ENCODE measurements at places on chromosomes 6 and 20. TPM values are rescaled to one million over a fixed set of nuclear protein-coding genes. Genes with fewer than 3 reads are reported as not detected.

GRCh38 chr6:128403618-128404444 lies 116.6 kb downstream of the PTPRK start:
- no peak overlapping the region for H3K27ac ChIP-seq
- no peak overlapping the region for H3K4me3 ChIP-seq
- no peak for DNase-seq
- no peaks in the 10 kb centered on the region for H3K27me3 ChIP-seq
- H3K4me1 ChIP-seq, result no peaks in the 10 kb centered on the region

GRCh38 chr6:28251661-28252008 lies 434 bp downstream of the ZKSCAN4 start:
- H3K4me3 ChIP-seq, result peak overlapping the region; percentile 95
- DNase-seq, result no peak
- peaks cover 2% of the 10 kb centered on the region for H3K27me3 ChIP-seq
- peaks cover 32% of the 10 kb centered on the region for H3K36me3 ChIP-seq
- H3K27ac ChIP-seq, result peak overlapping the region; percentile 80

DNA sequence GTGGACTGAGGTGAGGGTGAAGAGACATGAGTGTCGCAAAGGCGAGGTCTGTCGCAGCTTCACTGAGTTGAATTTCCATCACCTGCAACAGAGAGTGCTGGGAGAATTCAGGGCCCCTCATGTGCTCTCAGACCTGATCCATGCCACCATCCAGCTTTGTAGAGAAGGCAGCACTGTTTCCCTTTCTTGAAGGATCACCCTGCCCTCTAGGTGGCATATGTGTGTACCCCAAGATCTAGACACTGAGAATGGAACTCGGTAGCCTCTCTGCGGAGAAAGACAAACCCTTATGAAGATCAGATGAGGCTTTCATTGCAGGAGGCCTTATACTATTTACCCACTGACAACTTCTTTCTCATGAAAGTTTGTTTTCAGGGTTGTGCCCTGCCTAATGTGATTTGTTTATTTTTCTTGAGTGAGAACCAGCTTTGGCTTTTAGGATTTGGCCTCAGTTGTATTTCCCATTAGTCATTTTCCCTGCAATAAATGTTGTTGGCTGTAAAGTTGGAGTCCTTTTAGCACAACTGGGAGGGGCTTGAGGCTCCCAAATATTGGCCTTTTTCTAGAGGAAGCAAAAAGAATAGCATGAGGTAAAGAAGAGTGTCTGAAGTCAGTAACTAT lies 811.3 kb downstream of the DHX35 start:
- H3K4me1 ChIP-seq, result no peaks in the 10 kb centered on the region
- no peak for DNase-seq
- H3K4me3 ChIP-seq, result no peak overlapping the region
- no peak overlapping the region for H3K27ac ChIP-seq
- no peaks in the 10 kb centered on the region for H3K27me3 ChIP-seq
- no peaks in the 10 kb centered on the region for H3K36me3 ChIP-seq

- no peak overlapping the region for H3K27ac ChIP-seq
- H3K4me1 ChIP-seq, result no peaks in the 10 kb centered on the region
- H3K36me3 ChIP-seq, result no peaks in the 10 kb centered on the region
- no peak overlapping the region for H3K4me3 ChIP-seq
- no peak for DNase-seq
Observed at GRCh38 chr6:39561536-39562266, 163.5 kb downstream of the KIF6 start.

GRCh38 chr6:84719152-84719551 lies 45.2 kb downstream of the TBX18 start:
- H3K36me3 ChIP-seq, result no peaks in the 10 kb centered on the region
- no peaks in the 10 kb centered on the region for H3K27me3 ChIP-seq
- no peak overlapping the region for H3K27ac ChIP-seq
- DNase-seq, result no peak
- no peak overlapping the region for H3K4me3 ChIP-seq
- no peaks in the 10 kb centered on the region for H3K4me1 ChIP-seq

DNA sequence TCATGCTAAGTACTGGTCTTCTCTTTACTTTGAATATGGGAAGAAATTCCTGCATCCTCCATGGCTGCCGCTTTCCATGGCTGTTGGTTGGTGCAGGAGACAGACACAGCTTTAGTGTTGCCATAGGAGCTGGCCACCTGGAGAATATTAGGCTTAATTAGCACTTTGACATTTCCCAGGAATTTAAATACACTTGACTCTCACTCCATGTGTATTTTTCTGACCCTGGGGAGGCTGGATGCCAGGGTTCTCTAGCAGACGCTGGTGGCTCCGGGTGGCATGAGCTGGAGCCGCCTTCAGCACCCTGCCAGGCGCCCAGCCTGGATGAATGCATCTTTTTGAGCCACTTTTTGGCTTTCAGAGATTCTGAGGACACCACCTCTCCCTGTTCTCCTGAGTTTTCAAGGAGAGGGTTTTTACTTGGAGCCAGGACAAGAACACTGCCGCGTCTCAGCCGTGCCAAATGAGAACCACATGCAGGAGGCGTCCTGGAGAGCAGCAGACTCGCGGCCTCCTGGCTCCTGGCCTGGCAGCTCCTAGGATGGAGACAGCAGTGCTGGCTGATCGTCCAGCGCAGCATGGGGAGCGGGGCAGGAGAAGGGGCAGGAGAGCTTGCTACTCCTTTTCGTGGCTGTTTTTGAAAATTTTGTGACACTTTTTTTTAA lies 258.8 kb downstream of the SMOC2 start:
- H3K27ac ChIP-seq, result no peak overlapping the region
- no peaks in the 10 kb centered on the region for H3K36me3 ChIP-seq
- no peak overlapping the region for H3K4me3 ChIP-seq
- H3K27me3 ChIP-seq, result no peaks in the 10 kb centered on the region

DNA sequence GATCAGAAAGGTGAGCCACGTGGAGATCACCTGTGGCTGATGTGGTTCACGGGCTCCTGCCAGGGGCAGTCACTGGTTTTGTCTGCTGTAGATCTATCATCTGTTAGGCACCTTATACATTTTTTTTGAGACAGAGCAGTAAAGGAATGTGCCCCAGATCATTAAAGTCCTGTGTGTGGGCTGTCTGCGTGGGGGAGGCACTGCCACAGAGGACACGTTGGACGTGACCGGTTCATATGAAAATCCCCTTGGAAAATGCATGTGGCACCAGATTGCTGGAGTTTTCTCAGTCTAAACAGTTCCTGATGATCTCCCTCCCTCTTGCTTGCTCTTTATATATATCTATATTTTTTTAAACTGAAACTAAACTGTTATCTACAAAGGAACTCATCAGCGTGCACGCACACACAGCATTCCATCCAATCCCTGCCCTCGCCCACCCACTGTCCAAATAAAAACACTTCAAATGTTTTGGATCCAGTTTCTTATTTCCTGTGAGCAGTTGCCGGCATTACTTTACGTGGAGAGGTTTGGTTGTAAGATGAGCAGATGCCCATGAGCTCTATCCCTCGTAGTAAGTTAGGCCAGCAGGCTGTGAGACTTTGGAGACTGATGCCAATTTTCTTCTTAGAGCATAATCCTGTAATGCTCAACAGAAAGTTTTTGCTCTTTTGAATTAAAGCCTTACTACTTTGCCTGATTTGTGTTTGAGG lies 161.6 kb upstream of the EXOC2 start:
- no peak overlapping the region for H3K27ac ChIP-seq
- H3K4me3 ChIP-seq, result no peak overlapping the region
- DNase-seq, result no peak
- peaks cover 5% of the 10 kb centered on the region for H3K4me1 ChIP-seq
- H3K27me3 ChIP-seq, result peaks cover 5% of the 10 kb centered on the region

GRCh38 chr6:10451828-10452509 lies 37.1 kb upstream of the TFAP2A start:
- no peak overlapping the region for H3K4me3 ChIP-seq
- no peaks in the 10 kb centered on the region for H3K4me1 ChIP-seq
- H3K27ac ChIP-seq, result no peak overlapping the region

DNA sequence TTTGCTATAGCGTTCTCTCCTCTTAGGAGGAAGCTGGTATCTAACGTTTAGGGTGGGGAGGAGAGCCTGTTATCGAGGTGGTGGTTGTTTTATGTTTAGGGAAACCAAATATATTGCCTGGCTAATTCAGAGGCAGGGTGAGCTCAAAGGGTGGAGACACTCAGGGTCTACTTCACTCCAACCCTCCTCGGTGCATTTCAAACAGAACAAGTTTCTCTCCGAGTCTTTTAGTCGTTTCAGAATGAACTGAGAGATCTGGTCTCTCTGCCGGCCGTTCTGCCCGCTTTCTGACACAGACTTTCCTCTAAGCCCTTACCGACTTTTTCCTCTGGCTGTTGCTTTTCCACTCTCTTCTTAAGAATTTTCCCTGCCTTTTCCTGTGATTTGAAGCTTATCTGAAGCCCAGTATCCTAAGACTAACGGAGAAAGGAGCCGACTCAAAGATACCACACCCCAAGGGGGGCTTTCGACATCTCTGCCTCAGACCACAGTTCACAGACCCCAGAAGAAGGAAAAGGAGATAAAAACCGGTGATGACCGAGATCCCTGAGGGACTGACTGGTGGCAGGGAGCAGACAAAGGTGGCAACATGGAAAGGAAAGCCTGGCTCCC lies 865 bp downstream of the STK38 start:
- no peaks in the 10 kb centered on the region for H3K27me3 ChIP-seq
- H3K4me1 ChIP-seq, result peaks cover 69% of the 10 kb centered on the region
- no peak for DNase-seq
- peaks cover 20% of the 10 kb centered on the region for H3K36me3 ChIP-seq

GRCh38 chr6:125750692-125751333 lies 1.4 kb downstream of the HEY2 start:
- H3K4me3 ChIP-seq, result peak overlapping the region; percentile 80
- no peaks in the 10 kb centered on the region for H3K36me3 ChIP-seq
- DNase-seq, result no peak
- H3K27me3 ChIP-seq, result peaks cover 44% of the 10 kb centered on the region
- no peak overlapping the region for H3K27ac ChIP-seq

DNA sequence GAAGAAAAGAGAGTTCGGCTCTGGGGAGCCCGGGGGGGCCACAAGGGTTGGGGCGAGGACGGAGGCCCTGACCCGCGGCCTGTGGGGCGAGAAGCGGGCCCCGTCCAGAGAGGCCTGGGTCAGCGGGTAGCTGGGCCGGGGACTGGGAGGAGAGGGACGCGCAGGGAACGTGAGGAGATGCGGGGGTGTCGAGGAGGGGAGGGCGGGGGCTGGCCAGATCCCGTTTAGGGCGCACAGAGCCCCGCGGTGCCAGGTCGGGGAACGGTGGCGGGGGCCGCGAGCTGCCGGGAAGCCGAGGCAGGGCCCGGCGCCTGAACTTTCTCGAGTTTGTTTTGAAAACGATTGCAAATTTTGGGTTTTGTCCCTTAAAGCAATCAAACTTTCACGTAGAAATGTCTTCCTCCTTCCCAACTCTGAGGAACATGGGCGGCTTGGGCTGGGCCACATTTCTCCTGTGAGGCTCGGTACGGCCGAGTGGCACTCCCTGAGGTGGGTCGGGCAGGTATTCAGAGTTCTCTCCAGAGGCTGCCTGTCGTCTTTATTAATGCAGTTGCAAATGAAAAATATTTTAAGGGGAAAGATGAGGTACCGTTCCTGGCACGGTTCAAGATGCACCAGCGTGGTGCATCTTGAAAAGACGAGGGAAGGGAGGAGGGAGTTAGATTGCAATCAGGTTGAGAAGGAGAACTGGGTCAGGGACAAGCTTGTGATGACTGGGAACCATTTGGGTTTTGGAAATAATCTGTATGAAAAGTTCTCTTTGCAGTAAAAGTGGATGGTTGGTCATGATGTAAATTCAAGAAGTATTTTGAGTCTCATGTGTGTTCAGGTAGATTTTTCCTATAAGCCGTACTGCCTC lies 972 bp downstream of the RNF8 start:
- H3K27ac ChIP-seq, result peak overlapping the region; percentile 80
- peaks cover 6% of the 10 kb centered on the region for H3K36me3 ChIP-seq
- peak overlapping the region; percentile 94 for H3K4me3 ChIP-seq
- no peak for DNase-seq
- H3K4me1 ChIP-seq, result peaks cover 20% of the 10 kb centered on the region

DNA sequence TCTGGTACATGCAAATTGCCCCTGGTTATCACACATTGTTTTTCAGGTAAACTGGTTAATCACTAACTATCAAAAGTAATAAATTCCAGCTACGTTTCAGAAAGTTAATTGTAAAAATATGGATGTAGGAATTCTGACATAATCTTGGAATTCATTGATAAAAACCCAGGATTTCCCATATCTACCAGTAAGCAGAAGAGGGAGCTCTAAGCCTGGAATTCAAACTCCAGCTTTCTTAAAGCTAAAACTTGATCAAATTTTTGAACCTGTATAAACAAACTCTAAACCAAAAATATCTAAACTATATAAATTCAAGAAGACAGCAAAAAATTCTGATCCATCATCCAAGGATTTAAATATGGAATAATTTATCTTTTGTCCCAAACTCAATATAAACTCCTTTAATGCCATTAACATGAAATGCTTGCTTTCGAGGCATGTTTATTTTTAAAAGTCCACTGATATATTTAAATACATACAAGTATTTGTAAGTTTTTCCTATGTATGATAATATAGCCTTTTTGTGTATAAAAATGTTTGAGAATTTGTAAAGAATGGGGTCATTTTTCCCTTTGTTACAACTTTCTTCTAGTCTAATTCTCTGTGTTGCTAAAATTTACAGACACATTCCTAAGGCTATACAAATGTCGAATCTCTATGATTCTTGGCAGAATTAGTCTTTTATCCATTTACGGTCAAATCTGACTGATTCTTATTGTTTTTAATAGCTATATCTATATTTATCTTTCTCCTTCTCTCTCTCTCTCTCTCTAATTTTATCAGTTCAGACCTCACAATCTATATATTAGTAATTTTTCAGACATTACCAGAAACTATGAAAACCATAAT lies 91.4 kb upstream of the RNF217 start:
- H3K4me3 ChIP-seq, result no peak overlapping the region
- H3K36me3 ChIP-seq, result no peaks in the 10 kb centered on the region
- no peak overlapping the region for H3K27ac ChIP-seq
- DNase-seq, result no peak
- no peaks in the 10 kb centered on the region for H3K27me3 ChIP-seq
- no peaks in the 10 kb centered on the region for H3K4me1 ChIP-seq

DNA sequence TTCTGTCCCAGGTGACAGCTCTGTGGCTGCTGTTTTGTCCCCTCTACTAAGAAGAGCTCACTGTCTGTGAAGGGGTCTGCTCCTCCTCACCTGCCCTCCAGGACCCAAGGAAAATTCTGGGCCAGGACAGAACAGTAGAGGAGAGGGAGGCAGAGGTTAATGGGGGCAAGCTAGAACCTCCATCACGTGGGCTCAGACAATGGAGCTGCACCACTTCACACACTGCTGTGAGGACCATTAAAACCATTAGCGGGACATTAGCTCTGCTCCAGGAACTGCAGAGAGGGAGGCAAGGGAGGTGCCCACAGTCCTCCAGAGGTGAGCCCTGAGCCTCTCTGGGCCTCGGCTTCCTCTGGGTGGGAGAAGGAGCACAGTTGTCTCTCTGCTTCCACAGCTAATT lies 78.4 kb downstream of the NOL4L start:
- no peak overlapping the region for H3K4me3 ChIP-seq
- H3K27ac ChIP-seq, result no peak overlapping the region
- H3K27me3 ChIP-seq, result no peaks in the 10 kb centered on the region
- peaks cover 35% of the 10 kb centered on the region for H3K4me1 ChIP-seq
- no peak for DNase-seq

Gene HLA-G
- 5.4 TPM for total RNA-seq

Gene SLC22A1
- 2.8 TPM for total RNA-seq

Gene OVOL2
- not detected for total RNA-seq

Gene SIRPB1
- 1.1 TPM for total RNA-seq

Gene ROS1
- total RNA-seq, result not detected

Gene IMPG1
- total RNA-seq, result not detected

Gene SLC17A1
- not detected for total RNA-seq

Gene GLP1R
- total RNA-seq, result not detected

Gene MUC21
- not detected for total RNA-seq

Gene TMEM30A
- total RNA-seq, result 38.7 TPM

Data from activated B cell treated with CpG ODN at 0.5 μM for 24 hours (primary cell).